ENCODE measurements at places on chromosomes 16 and 17. TPM values are rescaled to one million over a fixed set of nuclear protein-coding genes. Genes with fewer than 3 reads are reported as not detected.

DNA sequence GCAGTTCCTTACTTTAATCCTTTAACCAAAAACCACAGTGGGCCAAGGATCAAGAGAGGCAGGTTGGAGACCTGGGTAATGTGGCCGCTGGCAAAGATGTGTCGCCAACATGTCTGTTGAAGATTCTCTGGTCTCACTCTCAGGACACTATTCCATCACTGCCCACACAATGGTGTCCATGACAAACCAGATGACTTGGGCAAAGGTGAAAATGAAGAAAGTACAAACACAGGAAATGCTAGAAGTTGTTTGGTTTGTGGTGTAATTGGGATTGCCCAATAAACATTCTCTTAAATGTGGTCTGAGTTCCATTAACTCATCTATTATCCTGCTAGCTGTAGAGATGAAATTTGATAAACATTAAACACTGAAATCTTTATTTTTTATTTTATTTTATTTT lies 43.3 kb downstream of the SALL1 start:
- no peak overlapping the region for H3K4me3 ChIP-seq
- no peaks in the 10 kb centered on the region for H3K4me1 ChIP-seq

The EFCAB3 gene
- not detected for total RNA-seq

The C17orf78 gene
- total RNA-seq, result not detected

DNA sequence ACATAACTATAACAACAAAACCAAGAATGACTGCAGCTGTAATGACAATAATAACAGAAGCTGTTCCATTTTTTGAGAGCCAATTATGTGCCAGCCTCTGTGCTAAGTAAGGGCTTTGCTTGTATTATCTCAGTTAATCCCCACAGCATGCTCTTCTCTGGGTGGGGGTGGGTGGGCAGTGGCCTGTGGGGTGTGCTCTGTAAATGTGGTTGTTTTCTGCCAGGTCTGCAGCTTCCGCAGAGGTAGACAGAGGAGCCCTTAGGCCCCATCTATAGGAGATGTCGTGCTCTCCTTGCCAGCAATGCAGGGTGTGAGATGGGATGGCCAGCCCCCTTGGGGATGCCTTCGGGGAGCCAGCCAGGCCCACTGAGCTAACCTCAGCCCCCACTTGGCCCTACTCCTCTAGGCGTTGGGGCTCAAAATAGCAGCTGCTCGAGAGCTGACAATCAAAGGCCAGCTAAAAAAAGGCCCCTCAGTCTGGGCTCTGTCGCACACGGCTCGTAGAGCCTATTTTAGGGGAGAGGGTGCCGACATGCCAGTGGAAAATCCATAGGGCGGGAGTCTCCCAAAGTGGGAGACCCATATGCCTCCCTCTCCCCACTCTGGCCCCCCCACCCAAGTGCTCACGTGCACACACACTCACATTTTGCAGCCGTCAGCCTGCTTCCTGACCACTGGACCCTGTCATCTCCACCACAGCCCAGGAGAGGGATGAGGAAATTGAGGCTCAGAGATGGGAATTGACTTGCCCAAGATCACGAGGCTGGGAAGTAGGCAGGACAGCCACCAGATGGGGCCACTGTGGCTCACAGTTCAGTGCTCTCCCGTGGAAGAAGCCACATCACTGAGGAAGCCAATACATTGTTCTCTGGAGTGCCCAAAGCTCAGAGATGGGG lies 15.8 kb downstream of the CDH16 start:
- DNase-seq, result no peak
- H3K4me1 ChIP-seq, result peaks cover 8% of the 10 kb centered on the region
- H3K27ac ChIP-seq, result no peak overlapping the region
- H3K27me3 ChIP-seq, result no peaks in the 10 kb centered on the region
- H3K4me3 ChIP-seq, result no peak overlapping the region

- H3K4me3 ChIP-seq, result no peak overlapping the region
- no peaks in the 10 kb centered on the region for H3K27me3 ChIP-seq
- H3K36me3 ChIP-seq, result no peaks in the 10 kb centered on the region
- no peaks in the 10 kb centered on the region for H3K4me1 ChIP-seq
- no peak for DNase-seq
These were observed 463.5 kb downstream of the HS3ST4 start for GRCh38 chr16:26155221-26155620.

- H3K4me1 ChIP-seq, result peaks cover 26% of the 10 kb centered on the region
- DNase-seq, result no peak
- H3K36me3 ChIP-seq, result peaks cover 15% of the 10 kb centered on the region
- H3K4me3 ChIP-seq, result no peak overlapping the region
These were observed 26.6 kb downstream of the MOSMO start for GRCh38 chr16:22034503-22034902.

DNA sequence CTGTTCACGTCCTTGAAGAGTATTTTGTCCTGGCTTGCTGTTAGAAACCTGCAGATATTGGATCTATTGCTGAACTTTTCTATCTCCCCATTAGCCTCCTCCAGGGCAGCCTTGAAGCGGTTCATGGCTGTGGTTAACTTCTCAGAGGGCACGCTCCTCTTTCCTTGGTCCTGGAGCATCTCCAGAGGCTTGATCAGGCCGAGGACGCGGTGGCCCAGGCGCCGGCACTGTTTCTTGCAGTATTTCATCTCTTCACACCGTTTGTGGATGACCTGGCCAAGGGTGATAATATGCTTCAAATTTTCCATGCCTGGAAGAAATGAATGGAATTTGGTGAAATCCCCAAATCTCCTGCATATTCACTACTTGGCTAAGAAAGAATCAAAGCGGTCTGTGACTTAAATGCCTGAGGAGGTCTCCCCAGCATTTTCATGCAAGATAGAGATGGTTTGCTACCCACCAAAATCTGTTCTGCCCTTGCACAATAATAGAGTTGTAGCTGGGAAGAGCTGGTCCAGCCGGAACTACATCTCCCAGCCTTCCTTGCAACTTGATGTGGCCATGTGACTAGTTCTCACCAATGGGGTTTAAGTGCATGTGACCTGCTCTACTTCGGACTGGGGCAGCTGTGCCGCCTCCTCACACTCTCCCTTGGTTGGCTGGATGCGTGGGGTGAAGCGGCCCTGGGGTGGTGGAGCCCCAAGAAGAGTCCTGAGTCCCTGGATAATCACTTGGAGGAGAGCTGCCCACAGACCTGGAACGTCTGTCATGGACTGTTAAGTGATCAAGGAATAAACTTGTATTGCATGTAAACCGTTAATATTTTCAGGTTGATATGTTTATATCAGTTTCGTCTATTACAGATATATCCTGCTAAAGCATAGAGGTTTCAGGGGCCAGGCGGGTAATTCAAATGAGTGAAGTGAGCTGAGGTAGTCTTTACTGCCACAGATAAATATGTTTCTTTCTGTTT lies 4.9 kb downstream of the MLKL start:
- no peaks in the 10 kb centered on the region for H3K27me3 ChIP-seq
- DNase-seq, result peak; percentile 82
- H3K27ac ChIP-seq, result no peak overlapping the region
- peaks cover 50% of the 10 kb centered on the region for H3K36me3 ChIP-seq
- H3K4me3 ChIP-seq, result peak overlapping the region; percentile 64

DNA sequence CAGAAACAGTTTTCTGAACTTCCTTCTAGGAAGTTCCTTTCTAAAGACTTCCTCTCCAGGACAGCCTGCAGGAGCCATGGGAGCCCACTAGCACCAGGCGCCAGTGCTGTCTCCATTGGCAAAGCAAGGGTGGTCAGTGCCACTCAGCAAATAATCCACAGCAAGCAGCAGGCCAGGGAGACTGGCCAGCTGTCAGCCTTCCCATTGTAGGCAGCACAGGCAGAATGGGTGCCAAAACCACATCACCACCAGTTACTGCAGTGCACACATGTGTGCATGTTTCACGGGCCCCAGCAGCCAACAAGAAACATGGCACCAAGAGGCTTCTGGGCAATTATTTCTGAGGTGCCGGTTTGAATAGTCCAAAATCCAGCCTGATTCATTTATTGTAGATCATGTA lies 26.7 kb downstream of the DNASE1 start:
- DNase-seq, result no peak
- no peaks in the 10 kb centered on the region for H3K4me1 ChIP-seq
- H3K27me3 ChIP-seq, result no peaks in the 10 kb centered on the region
- H3K27ac ChIP-seq, result no peak overlapping the region
- no peak overlapping the region for H3K4me3 ChIP-seq
- peaks cover 45% of the 10 kb centered on the region for H3K36me3 ChIP-seq

GRCh38 chr16:22664132-22664531 lies 149.8 kb upstream of the HS3ST2 start:
- peaks cover 2% of the 10 kb centered on the region for H3K27me3 ChIP-seq
- no peak for DNase-seq
- H3K4me3 ChIP-seq, result no peak overlapping the region
- no peaks in the 10 kb centered on the region for H3K36me3 ChIP-seq
- H3K4me1 ChIP-seq, result no peaks in the 10 kb centered on the region
- no peak overlapping the region for H3K27ac ChIP-seq

- H3K4me1 ChIP-seq, result peaks cover 42% of the 10 kb centered on the region
- DNase-seq, result no peak
- H3K27me3 ChIP-seq, result no peaks in the 10 kb centered on the region
- no peak overlapping the region for H3K27ac ChIP-seq
- H3K4me3 ChIP-seq, result no peak overlapping the region
- H3K36me3 ChIP-seq, result peaks cover 9% of the 10 kb centered on the region
These were observed 178.0 kb downstream of the RPTOR start for GRCh38 chr17:80722661-80723060.

The STH gene
- not detected for total RNA-seq

DNA sequence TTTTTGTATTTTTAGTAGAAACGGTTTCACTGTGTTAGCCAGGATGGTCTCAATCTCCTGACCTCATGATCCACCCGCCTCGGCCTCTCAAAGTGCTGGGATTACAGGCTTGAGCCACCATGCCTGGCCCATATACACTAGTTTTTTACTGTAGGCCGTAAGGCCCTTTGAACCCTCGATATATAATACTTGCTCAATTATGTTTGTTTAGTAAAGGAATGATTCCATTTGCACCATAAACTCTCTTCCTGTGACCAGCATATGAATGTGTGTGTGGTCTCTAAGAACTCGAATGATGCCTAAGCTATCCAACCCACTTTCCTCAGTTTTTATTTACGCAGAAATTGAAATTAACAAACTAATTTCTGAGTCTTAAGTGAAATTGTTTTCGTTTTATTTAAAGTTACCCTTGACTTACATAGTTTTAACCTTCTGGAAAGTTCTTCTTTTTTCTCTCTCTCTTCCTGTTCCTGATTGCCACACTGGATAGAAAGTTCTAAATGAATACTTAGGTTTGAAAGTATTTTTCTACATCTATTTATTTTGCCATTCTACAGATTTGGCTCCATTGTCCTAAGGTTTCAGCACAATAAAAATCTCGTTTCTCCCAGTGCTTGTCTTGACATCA lies 37.9 kb downstream of the PIGL start:
- peaks cover 18% of the 10 kb centered on the region for H3K4me1 ChIP-seq
- no peak for DNase-seq
- peaks cover 22% of the 10 kb centered on the region for H3K36me3 ChIP-seq
- no peaks in the 10 kb centered on the region for H3K27me3 ChIP-seq
- no peak overlapping the region for H3K4me3 ChIP-seq

DNA sequence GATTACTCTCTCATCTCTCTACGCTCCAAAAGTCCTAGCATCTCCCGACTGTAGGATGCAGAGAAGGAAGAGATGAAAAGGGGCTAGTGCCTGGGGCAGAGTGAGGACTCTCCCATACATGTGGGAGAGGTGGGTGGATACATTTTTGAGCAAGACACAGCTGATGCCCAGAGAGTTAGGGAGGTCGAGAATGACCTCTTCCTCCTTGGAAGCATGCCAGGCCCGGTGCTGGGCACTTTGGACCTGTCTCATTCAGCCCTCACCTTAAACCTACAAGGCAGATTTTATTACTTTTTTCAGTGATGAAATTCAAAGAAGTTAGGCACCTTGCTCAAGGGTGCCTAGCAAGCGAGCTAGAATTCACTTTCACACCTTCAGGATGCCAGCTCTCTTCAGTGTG lies 38.2 kb downstream of the WSCD1 start:
- H3K4me3 ChIP-seq, result no peak overlapping the region
- no peaks in the 10 kb centered on the region for H3K36me3 ChIP-seq
- H3K27me3 ChIP-seq, result peaks cover 7% of the 10 kb centered on the region
- H3K4me1 ChIP-seq, result peaks cover 3% of the 10 kb centered on the region

The KRTAP4-4 gene
- total RNA-seq, result not detected

DNA sequence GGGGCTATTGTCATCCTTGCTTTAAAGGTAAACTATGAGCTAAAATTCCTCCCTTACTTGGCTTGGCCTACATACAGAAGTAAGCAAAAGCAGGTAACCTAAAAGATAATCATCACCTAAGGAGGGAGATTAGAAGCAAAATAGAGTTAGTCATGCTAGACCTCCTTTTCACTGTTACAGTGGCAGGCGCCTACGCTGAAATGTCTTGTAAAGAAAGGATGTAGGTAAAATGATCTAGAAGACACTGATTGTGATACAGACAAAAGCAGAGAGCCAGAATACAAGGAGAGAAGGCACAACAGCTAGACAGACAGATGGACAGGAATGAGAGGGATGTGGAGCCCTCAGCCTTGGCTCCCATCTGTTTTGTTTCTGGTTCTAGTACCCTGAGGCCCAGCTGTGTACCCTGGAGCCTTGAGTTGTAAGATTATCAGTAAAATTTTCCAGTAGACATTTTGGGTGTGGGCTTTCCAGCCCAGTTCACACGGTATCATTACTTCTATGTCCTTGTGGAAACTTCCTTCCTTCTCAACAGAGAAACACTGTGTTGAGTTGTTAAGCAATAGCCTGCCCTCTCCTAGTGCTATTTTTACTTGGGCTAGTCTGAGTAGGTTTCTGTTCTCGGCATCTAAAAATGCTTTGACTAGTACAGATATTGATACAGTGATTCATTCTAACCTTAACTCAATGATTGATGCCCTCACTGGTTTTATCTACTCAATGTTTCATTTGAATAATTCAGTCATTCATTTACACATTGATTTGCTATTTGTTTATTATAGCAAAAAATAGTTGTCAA lies 7.7 kb upstream of the C16orf78 start:
- no peaks in the 10 kb centered on the region for H3K36me3 ChIP-seq
- no peak for DNase-seq
- H3K27me3 ChIP-seq, result peaks cover 5% of the 10 kb centered on the region
- no peak overlapping the region for H3K27ac ChIP-seq

GRCh38 chr16:81514041-81514559 lies 69.5 kb downstream of the CMIP start:
- H3K36me3 ChIP-seq, result no peaks in the 10 kb centered on the region
- no peak overlapping the region for H3K27ac ChIP-seq
- H3K27me3 ChIP-seq, result no peaks in the 10 kb centered on the region
- peaks cover 10% of the 10 kb centered on the region for H3K4me1 ChIP-seq

The TBC1D3D gene
- 0.29 TPM for total RNA-seq

The RNF157 gene
- 37.2 TPM for total RNA-seq

The C17orf67 gene
- total RNA-seq, result 2.3 TPM

GRCh38 chr16:16033208-16033717 lies 83.8 kb downstream of the ABCC1 start:
- H3K27ac ChIP-seq, result peak overlapping the region; percentile 73
- H3K27me3 ChIP-seq, result no peaks in the 10 kb centered on the region
- H3K4me3 ChIP-seq, result no peak overlapping the region
- peak; percentile 34 for DNase-seq

The MYH8 gene
- not detected for total RNA-seq
